Fibroblast of skin of right biceps (primary cell): ENCODE measurements at places on chromosomes 2 and 18.
A peak's percentile ranks its signal among the peaks of the same experiment; 100 is the strongest.

DNA sequence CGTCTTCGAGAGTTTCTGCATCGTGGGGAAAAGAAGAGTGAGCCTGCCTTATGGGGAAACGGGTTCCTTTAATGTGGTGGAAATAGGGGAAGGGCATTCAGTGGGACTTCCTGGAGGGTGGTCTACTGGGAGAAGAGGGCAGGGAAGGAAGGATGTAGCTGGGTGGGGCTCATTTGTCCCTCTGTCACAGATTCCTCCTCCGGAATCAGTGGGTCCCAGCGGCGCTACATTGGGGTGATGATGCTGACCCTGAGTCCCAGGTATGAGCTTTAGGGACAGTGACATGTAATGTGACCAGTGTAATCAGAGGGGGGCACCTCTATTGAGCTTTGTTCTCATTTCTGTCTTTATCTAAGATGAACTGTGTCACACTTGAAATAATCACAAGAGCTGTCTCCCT lies 1.9 kb downstream of the HTRA2 start:
- no peak for DNase-seq

DNA sequence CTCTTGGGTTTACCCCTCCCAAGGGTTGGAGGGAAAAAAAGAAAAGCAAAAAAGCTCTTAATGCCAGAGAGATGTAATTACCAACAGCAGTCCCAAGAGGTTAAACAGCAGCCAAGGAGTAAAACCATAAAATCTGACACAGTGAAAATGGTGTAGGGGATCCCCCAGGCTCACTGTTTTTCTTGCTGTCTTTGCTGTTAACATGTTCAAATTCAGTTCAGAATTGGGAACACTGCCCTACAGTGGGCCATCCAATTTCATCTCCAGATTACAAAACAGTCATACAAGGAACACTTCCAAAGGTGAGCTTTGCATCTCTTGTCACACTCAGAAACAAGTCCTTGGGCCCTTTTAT lies 54.5 kb downstream of the PLEKHM3 start:
- no peak for DNase-seq

DNA sequence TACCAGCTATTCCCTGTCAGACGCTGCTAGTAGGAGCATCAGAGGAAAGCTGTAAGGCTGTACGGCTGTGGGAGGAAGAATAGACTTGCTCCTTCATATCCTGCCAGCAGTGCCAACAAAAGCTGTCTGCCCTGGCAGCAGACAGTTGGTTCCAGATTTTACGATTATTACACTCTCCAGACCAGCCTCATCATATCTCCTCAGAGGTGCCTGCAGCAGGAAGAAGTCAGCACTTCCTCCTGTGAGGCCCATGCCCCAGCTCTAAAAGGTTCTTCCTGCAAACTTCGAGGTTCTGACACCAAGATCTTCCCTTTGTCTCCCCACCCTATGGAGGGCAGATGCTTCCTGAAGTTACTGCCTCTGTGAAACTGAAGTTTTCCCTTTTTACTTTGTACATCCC lies 537.7 kb upstream of the PKDCC start:
- DNase-seq = no peak

- no peak for DNase-seq
Observed at GRCh38 chr18:25662272-25662671, 310.3 kb upstream of the ZNF521 start.

DNA sequence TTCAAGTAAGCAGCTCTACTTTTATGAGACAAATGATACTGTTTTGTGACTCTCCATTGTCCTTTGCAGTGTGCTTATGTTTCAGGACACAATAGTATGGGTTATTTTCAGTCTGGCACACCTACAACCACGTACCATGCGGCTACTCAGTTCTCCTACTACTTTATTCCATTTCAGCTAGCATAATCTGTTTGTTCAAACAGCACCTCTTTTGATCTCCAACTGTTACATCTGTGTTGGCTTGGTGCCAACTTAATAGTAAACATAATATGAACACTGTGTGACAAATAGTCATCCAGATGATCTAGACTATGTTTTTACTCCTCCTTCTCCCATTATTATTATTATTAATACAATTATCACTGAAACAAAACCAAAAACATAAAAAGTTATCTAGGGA lies 40.5 kb downstream of the MYO3B start:
- no peak for DNase-seq

DNA sequence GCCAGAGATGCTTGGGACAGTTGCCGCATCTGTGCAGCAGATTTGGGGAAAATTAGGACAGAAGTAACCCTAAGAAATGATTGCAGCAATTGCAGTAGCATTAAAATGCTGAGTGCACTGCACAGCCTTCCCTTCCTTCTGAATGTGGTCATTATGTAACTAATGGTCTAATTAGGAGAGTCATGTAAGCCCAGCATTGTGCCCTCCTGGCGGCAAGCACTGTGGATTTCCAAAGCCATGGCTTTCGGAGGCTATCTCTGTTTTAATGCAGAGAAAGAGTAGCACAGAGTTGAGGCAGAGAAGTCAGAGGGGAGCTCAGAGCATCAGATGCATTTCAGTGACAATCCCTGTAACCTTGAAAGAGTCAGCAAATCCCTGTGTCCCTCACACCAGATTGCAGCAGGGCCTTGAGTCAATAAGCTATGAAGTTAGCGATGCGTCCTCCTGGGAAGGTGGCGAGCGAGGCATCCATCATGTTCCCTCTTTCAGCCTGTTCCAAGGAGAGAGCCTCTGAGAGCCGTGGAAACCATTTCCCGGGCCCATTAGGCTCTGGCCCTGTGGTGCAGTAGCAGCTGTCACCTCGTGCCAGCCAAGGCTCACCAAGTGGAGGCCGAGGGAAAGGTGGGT lies 307.2 kb downstream of the FBXO15 start:
- DNase-seq = no peak

DNA sequence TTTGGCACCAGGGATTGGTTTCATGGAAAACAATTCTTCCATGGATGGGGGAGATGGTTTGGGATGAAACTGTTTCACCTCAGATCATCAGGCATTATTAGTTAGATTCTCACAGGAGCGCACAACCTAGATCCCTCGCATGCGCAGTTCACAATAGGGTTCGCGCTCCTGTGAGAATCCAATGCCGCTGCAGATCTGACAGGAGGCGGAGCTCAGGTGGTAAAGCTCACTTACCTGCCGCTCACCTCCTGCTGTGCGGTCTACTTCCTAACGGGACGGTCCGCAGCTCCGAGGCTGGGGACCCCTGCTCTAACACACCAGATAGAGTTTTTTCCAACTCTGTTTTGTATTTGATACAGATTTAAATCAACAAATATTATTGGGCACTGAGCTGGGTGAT lies 286.5 kb downstream of the MTX2 start:
- no peak for DNase-seq

DNA sequence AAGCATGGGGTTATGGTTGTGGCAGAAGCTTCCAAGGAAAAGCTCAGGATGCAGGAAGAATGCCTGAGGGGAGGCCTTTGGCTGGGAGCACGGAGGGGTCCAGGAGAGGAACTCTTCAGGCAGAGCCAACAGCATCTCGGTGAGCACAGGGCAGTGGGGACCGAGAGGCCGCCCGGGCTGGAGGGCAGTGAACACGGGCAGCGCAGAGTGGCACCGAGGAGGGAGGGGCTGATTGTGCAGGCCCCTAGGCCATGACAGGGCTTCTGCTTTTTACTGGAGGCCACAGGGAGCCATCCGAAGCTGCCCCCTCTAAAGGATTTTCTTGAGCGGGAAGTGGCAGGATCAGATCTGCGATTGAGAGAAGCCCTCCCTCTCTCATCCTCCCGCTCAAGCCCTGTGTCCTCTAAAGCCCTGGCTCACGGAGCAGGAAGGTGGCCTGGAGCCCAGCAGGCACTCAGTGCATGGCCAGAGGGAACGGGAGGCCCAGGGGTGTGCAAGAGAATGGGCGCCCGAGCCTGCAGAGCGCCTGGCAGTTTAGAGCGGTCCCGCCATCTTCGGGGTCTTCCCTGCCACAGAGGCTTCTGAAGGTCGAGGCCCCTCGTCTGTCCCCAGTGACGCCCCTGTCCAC lies 110.0 kb upstream of the STON1 start:
- no peak for DNase-seq

DNA sequence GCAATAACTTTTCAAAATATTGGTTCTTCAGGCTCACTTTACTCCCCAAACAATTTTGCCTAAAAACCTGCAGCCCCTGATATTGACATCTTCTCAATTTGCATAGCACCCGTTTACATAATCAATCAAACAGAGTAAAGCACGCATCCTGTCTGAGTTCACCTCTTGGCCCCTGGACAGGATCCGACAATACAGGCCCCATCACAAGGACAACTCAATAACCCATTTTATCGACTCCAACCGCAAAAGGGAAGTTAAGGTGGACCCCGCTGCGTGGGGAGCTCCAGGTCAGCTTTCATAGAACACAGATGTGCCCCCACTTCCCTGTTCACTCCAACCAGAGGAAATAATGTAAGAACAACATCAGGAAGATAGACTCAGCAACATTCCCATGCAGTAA lies 44.7 kb downstream of the TTC32 start:
- no peak for DNase-seq

GRCh38 chr18:61591253-61591652 lies 258.0 kb downstream of the CDH20 start:
- DNase-seq = peak; percentile 15

GRCh38 chr2:237558961-237559641 lies 7.3 kb upstream of the PRLH start:
- peak; percentile 35 for DNase-seq

DNA sequence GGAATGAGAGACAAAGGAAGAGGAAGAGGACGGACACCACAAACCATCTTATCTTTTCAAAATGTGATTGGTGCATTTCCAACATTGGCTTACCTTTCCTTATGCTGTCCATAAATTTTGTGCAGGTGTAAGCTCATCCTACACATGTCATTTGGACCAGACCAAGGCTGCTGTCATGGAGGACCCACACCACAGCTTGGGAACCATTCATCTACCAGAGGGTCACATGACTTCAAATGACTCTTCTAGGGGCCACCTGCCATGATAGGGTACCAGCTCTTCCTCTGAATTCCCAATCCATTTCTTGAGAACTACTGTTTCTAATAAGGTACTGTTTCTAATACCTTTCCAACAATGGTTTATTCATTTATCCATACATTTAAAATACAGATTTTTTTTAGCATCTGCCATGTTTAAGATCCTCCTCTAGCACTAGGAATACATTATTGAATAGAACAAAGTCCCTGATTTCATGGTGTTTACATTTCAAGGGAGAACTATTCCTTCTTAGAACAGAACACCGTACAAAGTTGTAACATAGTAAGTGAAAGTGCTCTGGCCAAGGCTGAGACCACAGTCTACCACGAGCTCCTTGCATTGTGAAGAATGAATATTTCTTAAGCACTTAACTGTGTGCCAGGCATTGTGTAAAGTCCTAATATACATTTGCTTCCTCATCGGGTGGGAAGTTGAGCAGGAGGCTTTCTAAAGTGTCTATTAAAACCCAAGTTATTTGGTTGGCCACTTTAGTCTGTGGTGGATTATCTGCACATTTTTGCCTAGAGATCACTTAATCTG lies 246.1 kb upstream of the FN1 start:
- no peak for DNase-seq

GRCh38 chr2:69642709-69643601 lies 584 bp downstream of the AAK1 start:
- peak; percentile 94 for DNase-seq

DNA sequence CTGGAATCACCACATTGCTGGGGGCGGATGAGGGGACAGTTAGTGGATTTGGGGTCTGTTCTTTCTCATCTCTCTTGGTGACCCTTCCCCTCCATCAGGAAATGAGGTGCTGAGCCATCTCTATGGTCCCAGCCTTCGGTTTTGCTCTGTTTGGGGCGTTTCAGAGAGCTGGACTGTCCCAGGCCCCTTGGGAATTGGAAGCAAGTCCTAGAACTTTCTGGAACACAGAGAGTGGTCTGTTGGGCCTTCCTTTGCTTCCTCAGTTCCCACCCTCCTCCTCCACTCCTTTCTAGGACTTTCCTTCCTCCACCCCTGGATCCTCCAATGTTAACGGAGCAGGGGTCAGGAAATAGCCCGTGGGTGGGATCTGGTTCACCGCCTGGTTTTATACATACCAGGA lies 17.0 kb downstream of the RRM2 start:
- DNase-seq = no peak

GRCh38 chr2:193837111-193837738 lies 1642.5 kb upstream of the TMEFF2 start:
- DNase-seq = peak; percentile 79

GRCh38 chr2:186407611-186408010 lies 78.4 kb upstream of the ZC3H15 start:
- DNase-seq = no peak

DNA sequence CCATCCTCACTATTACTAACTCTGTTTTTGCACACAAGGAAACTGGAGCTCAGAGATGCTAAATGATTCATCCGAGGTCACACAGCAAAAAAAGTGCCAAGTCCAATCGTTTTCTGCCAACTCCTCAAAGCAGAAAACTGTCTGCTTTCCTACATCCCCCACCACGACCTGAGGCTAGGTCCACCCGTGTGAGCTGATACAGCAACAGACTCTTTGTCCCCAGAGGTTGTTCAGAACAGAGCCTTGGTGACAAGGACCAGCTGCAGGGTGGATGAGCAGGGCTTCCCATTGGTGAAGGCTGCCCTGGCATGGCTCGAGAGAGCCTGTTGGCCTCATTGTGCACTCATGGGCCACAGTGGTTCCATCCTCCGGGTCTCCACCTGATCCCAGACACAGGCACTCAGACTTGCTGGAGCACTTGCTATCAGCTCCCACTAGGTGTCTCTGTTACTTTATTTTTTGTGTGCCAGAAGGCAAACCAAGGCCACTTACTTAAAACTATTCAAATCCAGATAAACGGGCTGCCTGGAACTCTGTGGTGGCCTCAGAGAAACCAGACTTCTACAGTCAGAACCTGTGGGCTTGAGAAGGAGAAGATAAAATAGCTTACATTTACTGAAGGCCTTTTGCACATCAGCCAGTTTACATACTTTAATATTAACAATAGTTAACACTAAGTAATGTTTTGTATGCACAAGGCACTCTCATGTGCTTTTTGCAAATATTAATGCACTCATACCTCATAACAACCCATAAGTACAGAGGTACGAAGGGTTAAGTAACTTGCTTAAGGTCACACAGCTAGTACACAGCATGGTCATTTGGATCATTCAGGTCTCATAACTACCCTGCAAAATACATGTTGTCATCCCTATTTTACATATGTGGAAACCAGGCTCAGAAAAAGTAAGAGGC lies 62.9 kb upstream of the CTIF start:
- peak; percentile 78 for DNase-seq

DNA sequence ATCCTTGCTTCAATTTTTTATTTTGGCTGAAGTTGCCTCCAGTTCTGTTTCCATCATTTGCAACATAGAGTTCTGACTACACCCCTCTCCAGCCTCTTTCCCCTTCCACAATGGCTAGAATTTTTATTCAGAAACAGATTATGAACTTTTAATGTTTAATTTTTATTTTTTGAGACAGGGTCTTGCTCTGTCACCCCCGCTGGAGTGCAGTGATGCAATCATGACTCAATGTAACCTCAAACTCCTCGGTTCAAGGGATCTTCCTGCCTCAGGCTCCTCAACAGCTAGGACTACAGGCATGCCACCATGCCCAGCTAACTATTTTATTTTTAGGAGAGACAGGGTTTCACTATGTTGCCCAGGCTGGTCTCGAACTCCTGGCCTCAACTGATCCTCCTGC lies 2.8 kb downstream of the NTSR2 start:
- no peak for DNase-seq

- no peak for DNase-seq
Observed at GRCh38 chr2:212943351-212943750, 208.1 kb downstream of the IKZF2 start.
